CD4-positive, alpha-beta T cell treated with Interleukin-4 for 1 hour (primary cell): ENCODE measurements at places on chromosomes 13 and 19.
A peak's percentile ranks its signal among the peaks of the same experiment; 100 is the strongest.

DNA sequence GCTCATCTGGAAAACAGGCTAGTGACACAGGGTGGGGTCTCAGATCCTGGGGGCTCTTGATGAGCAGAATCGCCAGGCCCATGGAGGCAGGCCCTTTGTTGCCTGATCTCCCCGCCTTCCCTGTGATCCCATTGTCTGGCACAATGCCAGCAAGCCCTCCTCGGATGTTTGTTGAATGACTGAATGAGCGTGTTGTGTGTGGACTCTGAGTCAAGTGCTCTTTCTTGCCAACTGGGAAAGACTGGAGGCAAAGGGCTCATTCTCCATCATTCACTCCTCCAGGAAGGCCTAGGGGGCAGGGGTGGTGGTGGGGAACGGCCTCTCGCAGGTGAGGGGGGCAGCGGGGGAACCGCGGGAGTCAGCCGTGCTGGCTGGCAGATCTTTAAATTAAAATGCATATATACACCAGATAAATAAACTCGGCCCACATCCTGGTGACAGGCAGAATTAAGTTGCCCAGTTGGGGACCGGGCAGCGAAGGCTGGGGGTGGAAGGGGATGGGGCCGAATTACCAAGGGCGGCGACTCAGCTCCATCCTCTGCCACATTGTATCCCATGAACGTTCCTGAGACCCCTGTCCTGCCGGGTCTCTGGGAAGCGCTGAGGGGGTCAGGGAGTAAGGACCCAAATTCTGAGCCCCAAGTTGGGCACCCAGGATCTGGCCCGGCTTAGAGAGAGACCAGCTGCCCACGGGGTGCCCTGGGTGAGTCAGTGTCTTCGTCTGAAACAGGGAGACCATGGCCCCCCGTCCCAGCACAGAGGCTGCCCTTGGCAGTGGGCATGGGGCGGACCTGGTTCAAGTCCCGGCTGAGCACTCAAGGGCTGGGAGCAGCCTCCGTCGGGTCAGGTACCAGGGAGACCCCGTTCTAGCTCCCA lies 24.5 kb downstream of the EFNA2 start:
- no peak for DNase-seq

GRCh38 chr13:27341616-27342015 lies 71.0 kb downstream of the RASL11A start:
- no peak for DNase-seq

GRCh38 chr19:1856345-1856697 lies 7.1 kb downstream of the KLF16 start:
- no peak for DNase-seq

GRCh38 chr13:114260814-114261213 lies 20.6 kb upstream of the UPF3A start:
- no peak for DNase-seq

GRCh38 chr13:88257706-88258105 lies 586.5 kb downstream of the SLITRK5 start:
- DNase-seq: no peak

DNA sequence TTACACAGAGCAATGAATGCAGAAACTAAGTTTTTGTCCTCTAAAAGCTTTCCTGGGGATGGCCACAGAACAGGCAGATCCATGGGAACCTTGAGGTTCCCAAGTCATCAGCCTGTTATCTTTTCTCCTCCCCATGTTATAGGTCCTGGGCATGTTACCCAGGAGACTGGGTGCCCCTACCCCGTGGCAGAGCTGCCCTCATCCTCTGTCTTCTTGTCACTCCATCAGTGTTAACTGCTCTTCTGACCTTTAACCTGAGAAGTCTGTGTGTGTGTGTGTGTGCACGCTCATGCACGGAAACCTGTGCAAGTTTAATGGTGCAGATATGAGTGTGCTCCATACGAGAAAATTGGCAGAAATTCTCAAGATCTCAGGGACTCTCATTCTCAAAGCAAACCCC lies 43.9 kb upstream of the ZNF724 start:
- DNase-seq: no peak

- no peak for DNase-seq
Observed at GRCh38 chr19:56712611-56713276, 41.2 kb upstream of the ZNF835 start.

DNA sequence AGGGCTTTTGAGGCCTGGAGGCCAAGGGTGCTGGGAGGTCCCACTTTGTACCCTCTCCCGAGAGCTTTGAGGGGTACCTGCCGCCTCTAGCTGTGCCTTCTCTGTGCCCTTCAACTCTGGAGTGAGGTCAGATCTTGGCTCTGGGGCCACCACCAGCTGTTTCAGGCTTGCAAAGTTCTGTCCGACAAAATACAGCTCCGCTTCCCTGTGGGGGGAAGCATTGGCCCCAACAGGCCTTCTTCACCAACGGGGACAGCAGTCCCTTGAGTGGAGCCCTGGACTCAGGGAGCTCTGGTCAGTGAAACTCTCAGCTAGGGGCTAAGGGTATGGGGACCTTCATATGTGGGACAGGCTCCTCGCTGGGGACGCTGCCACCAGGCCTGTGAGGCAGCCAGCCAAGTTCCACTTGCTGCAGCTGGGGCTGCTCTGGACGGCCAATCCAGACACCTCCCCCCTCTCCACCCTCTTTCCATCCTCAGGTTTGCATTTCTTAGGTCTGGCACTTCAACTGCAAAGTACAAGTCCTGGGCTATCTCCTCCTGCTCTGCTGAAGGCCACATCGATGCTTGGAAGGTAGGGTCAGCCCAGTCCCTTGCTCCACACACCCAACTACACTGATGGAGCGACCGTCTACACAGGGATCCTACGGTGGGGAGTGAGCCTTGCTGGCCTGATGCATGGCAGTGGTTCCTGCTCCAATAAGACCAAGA lies 46.8 kb downstream of the C13orf46 start:
- DNase-seq: peak; percentile 7

DNA sequence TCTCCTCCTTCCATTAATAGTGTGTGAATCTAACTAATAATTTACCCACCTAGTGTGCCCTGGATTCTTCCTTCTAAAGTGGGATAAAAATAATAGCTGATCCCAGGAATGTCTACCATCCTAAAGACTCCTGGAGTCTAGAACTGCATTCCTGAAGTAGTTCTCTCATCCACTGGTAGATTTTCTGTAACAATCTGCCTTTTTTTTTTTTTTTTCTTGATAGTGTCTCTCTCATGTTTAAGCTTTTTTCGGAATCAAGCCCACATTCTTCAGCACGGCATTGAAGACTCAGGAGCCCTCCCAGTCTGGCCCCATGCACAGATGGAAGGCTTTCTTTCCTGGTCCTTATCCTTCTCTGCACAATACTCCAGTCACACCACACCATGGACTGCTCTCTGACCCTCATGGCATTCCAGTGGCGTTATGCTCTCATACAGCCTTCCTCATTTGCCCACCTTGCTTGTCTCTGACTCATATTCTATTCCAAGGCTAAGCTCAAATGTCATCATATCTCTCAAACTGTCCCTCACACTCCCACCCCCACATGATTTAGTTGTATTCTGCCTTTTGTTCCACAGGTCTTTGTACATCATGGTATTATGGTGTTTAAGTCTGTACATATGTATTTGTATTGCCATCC lies 68.7 kb upstream of the FRY start:
- no peak for DNase-seq

DNA sequence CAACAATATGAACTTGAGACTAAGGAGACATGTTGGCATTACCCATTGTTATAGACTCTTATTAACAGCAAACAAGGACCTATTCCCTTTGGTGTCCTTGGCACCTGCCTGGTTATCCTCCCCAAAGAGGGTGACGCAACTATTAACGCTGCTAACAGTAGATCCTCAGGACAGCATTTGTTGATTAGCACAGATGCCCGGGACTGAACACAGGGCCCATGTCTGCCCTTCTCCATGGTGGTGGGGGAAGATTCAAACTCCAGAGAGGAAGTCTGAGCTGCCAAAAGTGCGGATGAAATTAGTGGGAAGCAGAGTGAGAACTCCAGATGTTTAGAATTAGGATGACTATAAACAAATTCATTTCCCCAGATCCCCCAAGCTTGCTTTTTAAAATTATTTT lies 101.2 kb upstream of the RAP2A start:
- no peak for DNase-seq

DNA sequence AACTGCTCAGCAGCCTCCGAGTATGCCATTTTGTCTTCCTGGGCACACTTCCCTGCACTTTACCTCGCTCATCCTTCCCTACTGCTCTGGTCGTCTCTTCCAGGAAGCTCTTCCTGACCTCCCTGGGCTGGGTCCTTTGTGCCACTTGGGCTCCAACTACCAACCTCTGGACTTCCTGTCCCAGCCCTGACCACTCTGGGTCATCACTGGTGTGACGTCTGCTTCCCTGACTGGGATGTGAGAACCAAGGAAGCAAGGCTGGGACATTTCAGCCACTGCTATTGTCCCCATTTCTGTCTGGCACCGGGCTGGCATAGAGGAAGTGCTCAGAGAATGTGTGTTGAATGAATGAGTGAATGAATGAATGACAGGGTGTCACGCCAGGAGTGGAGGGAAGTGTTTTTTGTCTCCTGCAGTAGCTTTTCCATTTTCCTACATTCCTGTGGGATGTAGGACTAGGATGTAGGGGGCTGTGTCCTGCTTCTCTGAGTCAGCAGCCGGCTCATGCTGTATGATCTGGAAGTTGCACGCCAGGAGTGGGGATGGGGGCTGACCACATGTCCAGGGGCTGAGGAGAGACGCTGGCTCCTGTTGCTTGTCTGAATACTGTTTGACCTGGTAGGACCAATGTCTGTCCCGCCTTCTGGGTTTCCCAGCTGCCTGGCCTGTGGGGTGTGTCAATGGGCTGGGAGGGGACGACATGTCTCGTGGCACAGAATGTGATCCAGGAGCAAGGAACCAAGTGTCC lies 14.7 kb downstream of the NOVA2 start:
- DNase-seq: no peak

DNA sequence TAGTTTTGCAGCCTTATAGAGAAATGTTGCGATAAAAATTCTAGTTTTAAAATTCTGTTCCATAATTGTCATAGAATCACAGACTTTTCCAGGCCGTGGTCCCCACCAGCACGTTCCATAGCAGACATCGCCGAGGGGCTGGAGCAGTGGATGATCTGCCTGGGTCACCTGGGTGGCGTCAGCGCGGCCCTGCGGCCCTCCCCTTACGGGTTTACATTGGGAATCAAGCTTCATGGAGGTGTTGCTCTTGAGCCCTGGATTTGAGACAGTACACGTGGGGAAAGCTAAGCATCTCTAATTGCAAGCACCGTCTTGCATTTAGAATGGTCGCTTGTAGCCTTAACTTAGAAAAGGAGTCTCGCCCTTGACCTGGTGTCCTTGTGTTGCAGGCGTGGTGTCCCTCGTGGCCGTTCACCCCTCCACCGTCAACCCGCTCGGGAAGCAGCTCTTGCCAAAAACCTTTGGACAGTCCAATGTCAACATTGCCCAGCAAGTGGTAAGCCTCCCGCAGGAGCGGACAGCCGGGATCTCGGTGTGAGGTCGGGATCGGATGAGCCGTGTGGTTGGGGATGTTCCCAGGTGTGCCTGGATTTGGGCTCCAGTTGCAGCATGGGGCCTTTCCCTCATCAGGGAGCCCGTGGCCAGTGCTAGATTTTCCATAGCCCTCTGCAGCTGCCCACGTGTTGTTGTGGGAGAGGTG lies 35.1 kb downstream of the ATP4B start:
- DNase-seq: no peak

DNA sequence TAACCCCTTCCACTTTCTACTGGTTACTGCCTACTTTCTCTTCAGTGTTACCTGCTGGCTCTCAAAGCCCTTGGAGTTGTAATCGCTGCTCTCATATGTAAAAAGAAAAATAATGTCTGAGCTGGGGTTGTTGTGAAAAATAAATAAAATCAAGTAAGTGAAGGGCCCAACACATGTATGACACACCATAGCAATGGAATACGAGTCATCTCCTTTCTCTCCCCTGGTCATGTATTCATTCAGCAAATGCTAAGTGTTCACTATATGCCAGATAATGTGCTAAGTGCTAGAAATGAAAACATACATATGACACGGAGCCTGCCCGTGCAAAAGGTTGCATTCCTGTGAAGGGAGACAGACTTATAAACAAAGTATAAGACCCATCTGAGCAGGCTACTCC lies 535.0 kb downstream of the RFC3 start:
- no peak for DNase-seq

DNA sequence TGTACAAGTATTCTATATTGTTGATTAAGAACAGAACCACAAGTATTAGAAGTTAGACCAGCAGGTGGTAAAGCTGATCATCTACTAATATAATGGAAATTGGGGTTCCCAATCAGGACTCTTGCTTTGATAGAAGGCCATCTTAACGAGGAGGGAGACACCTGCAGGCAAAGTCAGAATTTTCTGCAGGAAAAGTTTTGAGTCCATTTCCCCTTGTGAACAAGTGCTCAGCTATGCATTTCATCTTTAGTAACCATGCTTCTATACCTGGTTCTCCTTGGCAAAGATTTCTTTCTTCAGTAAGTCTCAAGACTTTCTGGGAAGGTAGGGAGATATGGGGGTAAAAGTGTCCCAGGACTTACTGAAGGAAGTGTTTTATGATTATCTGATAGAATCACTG lies 36.1 kb upstream of the USPL1 start:
- DNase-seq: peak; percentile 49
